ENCODE measurements at places on chromosomes 6 and 20.

- DNase-seq, result no peak
- H3K4me1 ChIP-seq, result peaks cover 11% of the 10 kb centered on the region
- H3K27me3 ChIP-seq, result no peaks in the 10 kb centered on the region
Measured at GRCh38 chr6:126181173-126181741, 158.7 kb upstream of the CENPW start.

GRCh38 chr20:8344106-8344505, 212.0 kb downstream of the PLCB1 start:
- H3K4me3 ChIP-seq, result no peak overlapping the region
- no peaks in the 10 kb centered on the region for H3K36me3 ChIP-seq
- no peaks in the 10 kb centered on the region for H3K27me3 ChIP-seq

GRCh38 chr6:159440349-159440748, 252.7 kb downstream of the SOD2 start:
- no peak overlapping the region for H3K4me3 ChIP-seq
- peaks cover 17% of the 10 kb centered on the region for H3K27me3 ChIP-seq
- no peaks in the 10 kb centered on the region for H3K36me3 ChIP-seq
- H3K4me1 ChIP-seq, result no peaks in the 10 kb centered on the region

DNA sequence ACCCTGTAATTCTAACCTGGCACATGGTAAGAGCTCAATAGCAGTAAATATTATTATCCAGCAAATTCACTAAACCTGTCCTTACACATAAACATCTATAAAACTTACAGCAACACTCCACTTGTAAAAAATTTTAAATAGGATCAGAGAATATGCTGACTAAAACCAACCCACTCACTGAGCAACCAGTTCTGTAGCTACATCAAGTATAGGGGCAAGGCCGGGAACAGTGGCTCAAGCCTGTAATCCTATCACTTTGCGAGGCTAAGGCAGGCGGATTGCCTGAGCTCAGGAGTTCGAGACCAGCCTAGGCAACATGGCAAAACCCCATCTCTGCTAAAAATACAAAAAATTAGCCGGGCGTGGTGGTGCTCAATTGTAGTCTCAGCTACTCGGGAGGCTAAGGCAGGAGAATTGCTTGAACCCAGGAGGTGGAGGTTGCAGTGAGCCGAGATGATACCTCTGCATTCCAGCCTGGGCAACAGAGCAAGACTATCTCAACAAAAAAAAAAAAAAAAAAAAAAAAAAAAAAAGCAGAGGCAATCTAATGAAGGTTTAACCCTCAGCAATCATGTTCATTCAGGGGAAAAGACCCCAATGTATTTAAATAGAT, 6.8 kb downstream of the STAU1 start:
- H3K27ac ChIP-seq, result peak overlapping the region; percentile 68
- peaks cover 74% of the 10 kb centered on the region for H3K4me1 ChIP-seq
- no peak overlapping the region for H3K4me3 ChIP-seq
- no peaks in the 10 kb centered on the region for H3K27me3 ChIP-seq
- H3K36me3 ChIP-seq, result no peaks in the 10 kb centered on the region
- no peak for DNase-seq

DNA sequence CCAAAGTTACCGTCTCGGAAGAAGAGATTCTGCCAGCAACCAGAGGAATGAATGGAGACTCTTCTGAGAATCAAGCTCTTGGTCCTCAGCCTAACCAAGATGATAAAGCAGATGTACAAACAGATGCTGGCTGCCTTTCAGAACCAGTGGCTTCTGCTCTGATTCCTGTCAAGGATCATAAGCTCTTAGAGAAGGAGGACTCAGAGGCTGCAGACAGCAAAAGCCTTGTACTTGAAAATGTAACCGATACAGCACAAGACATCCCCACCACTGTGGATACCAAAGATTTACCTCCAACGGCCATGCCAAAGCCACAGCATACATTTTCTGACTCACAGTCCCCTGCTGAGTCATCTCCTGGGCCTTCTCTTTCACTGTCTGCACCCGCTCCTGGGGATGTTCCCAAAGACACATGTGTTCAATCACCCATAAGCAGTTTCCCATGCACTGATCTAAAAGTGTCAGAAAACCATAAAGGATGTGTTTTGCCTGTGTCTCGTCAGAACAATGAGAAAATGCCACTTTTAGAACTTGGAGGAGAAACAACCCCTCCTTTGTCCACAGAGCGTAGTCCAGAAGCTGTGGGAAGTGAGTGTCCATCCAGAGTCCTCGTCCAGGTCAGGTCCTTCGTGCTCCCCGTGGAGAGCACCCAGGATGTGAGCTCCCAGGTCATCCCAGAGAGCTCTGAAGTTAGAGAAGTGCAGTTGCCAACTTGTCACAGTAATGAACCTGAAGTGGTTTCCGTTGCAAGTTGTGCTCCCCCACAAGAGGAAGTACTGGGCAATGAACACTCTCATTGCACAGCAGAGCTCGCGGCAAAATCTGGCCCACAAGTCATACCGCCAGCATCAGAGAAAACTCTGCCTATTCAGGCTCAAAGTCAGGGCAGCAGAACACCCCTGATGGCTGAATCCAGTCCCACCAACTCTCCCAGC, 109.6 kb downstream of the RTN4IP1 start:
- H3K4me3 ChIP-seq, result peak overlapping the region; percentile 94
- no peaks in the 10 kb centered on the region for H3K27me3 ChIP-seq
- DNase-seq, result peak; percentile 86
- H3K36me3 ChIP-seq, result peaks cover 3% of the 10 kb centered on the region
- peaks cover 95% of the 10 kb centered on the region for H3K4me1 ChIP-seq
- H3K27ac ChIP-seq, result peak overlapping the region; percentile 100

GRCh38 chr6:4364172-4364571, 228.8 kb upstream of the ECI2 start:
- no peaks in the 10 kb centered on the region for H3K36me3 ChIP-seq
- no peak overlapping the region for H3K27ac ChIP-seq
- peaks cover 32% of the 10 kb centered on the region for H3K27me3 ChIP-seq

GRCh38 chr20:14199111-14199510, 138.3 kb downstream of the FLRT3 start:
- H3K27me3 ChIP-seq, result no peaks in the 10 kb centered on the region
- H3K27ac ChIP-seq, result no peak overlapping the region
- H3K36me3 ChIP-seq, result no peaks in the 10 kb centered on the region
- H3K4me3 ChIP-seq, result no peak overlapping the region

- DNase-seq, result no peak
- no peak overlapping the region for H3K4me3 ChIP-seq
- H3K4me1 ChIP-seq, result no peaks in the 10 kb centered on the region
- H3K27ac ChIP-seq, result no peak overlapping the region
Measured at GRCh38 chr20:6651016-6651415, 116.5 kb upstream of the BMP2 start.

DNA sequence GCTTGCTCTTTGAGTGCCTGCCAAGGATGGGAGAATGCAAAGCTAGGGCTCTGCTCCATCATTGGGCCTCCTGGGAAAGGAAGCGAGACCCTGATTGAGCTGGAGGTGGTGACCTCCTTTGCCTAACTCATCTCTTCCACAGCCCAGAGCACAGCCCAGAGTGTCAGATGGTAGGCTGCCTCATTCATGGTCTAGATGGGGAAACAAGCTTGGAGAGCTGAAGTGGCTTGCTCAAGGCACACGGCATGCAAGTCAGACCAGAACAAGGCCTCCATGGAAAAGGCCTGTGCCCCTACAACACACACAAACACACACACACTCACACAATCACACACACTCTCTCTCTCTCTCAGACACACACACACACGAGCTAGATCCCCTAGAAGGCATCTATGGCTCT, 17.5 kb downstream of the TGM3 start:
- no peak for DNase-seq
- no peak overlapping the region for H3K27ac ChIP-seq
- H3K27me3 ChIP-seq, result peaks cover 6% of the 10 kb centered on the region
- H3K4me1 ChIP-seq, result no peaks in the 10 kb centered on the region
- H3K4me3 ChIP-seq, result no peak overlapping the region

DNA sequence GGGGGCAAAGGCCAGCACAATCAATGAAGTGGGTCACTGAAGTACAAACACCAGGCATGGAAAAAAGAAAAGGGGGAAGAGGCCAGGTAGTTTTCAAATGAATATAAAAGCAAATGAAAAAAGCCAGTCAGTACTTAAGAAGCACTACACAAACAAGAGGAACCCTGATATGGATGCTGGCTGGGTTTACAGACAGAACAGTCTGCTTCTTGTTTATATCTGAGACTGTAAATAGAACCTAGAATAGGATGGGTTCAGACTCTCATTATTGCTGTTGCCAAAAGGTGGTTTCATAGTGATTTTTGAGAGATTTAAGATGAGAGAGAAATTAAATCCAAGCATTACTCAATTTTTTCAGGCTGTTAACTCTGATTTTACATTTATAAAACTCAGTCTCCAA, 24.1 kb downstream of the USP45 start:
- H3K27ac ChIP-seq, result no peak overlapping the region
- no peaks in the 10 kb centered on the region for H3K4me1 ChIP-seq
- no peaks in the 10 kb centered on the region for H3K27me3 ChIP-seq
- no peak overlapping the region for H3K4me3 ChIP-seq

DNA sequence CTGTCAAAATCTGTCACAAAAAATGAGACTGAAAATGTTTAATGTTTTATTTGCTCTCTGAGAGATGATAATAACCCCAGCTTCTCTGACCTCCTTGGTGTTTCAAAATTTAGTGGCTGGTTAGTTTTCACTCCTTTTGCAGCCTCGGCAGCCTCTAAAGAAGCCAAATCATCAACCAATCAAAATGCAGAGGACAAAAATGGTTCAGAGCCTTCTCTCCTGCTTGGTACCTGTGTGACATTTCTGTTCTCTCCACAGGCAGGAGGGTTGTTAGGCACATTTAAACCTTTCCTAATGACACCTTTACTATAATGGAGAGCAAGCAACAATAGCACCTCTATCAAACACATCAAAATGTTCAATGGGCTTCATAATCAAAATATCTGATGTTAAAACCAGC, 375.5 kb downstream of the HACE1 start:
- no peaks in the 10 kb centered on the region for H3K36me3 ChIP-seq
- H3K27ac ChIP-seq, result no peak overlapping the region
- no peaks in the 10 kb centered on the region for H3K4me1 ChIP-seq
- no peak overlapping the region for H3K4me3 ChIP-seq
- H3K27me3 ChIP-seq, result peaks cover 6% of the 10 kb centered on the region

- no peak overlapping the region for H3K27ac ChIP-seq
- no peaks in the 10 kb centered on the region for H3K4me1 ChIP-seq
- DNase-seq, result no peak
- H3K27me3 ChIP-seq, result peaks cover 35% of the 10 kb centered on the region
Measured at GRCh38 chr6:168272415-168273325, 46.9 kb downstream of the DACT2 start.

GRCh38 chr6:170003027-170003426, 251.6 kb downstream of the ERMARD start:
- no peak overlapping the region for H3K4me3 ChIP-seq
- H3K36me3 ChIP-seq, result peaks cover 10% of the 10 kb centered on the region
- H3K27me3 ChIP-seq, result no peaks in the 10 kb centered on the region
- no peaks in the 10 kb centered on the region for H3K4me1 ChIP-seq
- no peak for DNase-seq

DNA sequence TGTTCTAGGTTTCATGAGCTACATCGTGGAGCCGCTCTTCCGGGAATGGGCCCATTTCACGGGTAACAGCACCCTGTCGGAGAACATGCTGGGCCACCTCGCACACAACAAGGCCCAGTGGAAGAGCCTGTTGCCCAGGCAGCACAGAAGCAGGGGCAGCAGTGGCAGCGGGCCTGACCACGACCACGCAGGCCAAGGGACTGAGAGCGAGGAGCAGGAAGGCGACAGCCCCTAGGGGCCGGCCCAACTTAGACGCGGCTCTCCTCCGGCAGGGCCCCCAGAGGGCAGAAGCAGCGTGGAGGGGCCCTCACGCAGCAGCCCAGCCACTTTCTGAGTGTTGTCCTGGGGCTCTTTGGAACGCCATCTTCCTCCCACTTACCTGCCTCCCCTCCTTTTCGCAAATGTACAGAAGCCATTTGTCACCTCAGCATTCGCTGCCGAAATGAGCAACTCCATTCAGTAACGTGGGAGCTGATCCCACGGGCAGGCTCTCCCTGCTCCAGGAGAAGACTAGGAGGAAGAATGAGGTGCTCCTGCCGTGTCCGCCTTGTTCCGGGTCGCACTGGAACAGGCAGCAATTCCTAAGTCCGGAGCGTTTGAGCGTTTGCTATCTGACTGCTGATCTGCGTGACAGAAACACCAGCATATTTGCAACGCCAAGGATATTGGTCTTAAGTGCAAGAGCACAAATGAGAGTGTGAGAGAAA, 58.4 kb downstream of the MTFR2 start:
- no peaks in the 10 kb centered on the region for H3K27me3 ChIP-seq
- no peak overlapping the region for H3K4me3 ChIP-seq
- H3K4me1 ChIP-seq, result peaks cover 1% of the 10 kb centered on the region
- H3K36me3 ChIP-seq, result no peaks in the 10 kb centered on the region

- H3K27ac ChIP-seq, result peak overlapping the region; percentile 63
- DNase-seq, result no peak
- H3K27me3 ChIP-seq, result no peaks in the 10 kb centered on the region
- peaks cover 82% of the 10 kb centered on the region for H3K4me1 ChIP-seq
Measured at GRCh38 chr6:159080217-159080976, 35.6 kb upstream of the TAGAP start.

GRCh38 chr6:118890997-118891790, 2.8 kb upstream of the ASF1A start:
- H3K36me3 ChIP-seq, result peaks cover 10% of the 10 kb centered on the region
- no peak for DNase-seq
- peak overlapping the region; percentile 99 for H3K27ac ChIP-seq
- H3K27me3 ChIP-seq, result no peaks in the 10 kb centered on the region
- peak overlapping the region; percentile 98 for H3K4me3 ChIP-seq
- peaks cover 46% of the 10 kb centered on the region for H3K4me1 ChIP-seq

GRCh38 chr6:72413884-72414283, 208.0 kb upstream of the KCNQ5 start:
- no peak overlapping the region for H3K4me3 ChIP-seq
- H3K36me3 ChIP-seq, result no peaks in the 10 kb centered on the region
- no peaks in the 10 kb centered on the region for H3K4me1 ChIP-seq
- no peak overlapping the region for H3K27ac ChIP-seq
- peaks cover 10% of the 10 kb centered on the region for H3K27me3 ChIP-seq

DNA sequence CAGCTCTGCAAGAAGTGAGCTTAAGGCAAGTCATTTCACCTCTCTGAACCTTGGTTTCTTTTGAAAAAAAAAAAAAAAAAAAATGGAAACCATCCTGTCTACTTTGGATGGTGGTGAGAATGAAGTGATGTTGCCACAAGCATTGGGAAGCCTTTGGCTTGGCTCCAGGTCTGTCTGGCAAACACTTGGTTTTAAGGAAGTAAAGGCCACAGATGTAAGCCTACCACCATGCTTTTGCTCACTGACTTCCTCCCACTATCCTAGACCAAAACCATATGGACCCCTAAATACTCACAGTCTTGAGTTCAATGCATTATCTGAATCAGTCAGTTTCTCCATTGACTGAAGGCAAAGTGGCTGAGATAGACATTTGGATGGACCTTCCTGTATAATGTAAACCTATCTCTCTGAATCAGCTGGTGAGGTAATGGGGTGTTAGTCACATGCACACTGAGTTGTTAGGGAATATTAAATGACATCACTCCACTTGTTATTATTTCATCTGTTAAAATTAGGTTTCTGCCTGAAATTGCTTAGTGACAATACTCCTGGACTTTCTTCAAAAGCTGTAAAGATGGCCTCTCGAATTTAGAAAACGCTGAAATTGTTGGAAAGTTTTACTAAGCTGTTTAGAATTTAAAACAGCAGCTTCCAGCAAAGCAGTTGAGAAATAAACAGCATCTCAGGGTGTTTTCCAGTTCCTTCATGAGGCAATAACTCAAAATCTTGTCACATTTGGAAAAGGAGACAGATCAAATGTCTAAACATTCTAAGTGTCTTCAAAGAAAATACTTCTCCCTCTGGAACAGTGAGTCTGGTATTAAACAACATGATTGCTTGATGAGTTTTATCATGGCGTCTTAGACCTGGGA, 833.5 kb downstream of the DHX35 start:
- no peak overlapping the region for H3K4me3 ChIP-seq
- H3K27me3 ChIP-seq, result no peaks in the 10 kb centered on the region
- no peak overlapping the region for H3K27ac ChIP-seq
- no peaks in the 10 kb centered on the region for H3K4me1 ChIP-seq
- DNase-seq, result no peak

Measured in activated T-cell treated with anti-CD3 and anti-CD28 coated beads, Interleukin-2, amount 50 U/mL, for 72 hours (primary cell).